CD4-positive, alpha-beta T cell treated with Interleukin-17A for 4 hours (primary cell): ENCODE measurements at places on chromosomes 6 and 20.

- DNase-seq = no peak
These were observed 158.2 kb upstream of the SUPT3H start for GRCh38 chr6:45535933-45536332.

DNA sequence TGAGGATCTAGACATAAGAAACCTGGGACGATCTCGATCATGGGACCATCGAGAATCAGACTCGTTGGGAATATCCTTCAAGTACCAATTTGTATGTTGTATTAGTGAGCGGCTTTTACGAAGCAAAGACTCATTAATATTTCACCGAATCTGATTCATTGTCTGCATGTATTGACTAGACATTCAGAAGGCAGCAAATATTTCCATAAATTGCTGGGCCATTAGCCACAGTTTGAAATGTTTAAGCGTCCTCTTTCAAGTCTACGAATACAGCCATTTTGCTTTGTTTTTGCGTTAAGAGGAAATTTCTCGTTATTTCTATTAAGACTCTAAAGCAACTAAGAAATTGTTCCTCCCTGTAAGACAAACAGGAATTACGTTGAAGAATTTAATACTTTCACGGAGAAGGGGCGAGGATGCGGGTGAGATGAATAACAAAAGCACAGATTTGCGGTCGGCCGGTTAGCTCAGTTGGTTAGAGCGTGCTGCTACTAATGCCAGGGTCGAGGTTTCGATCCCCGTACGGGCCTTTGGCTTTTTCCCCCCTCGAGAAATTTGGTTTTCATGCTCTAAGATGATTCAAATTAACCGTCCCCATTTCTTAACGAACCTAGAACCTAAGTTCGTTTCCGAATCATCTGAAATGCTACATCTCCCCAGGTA is 18.5 kb downstream of the POM121L2 start:
- no peak for DNase-seq

- no peak for DNase-seq
These were observed 40.0 kb downstream of the PHIP start for GRCh38 chr6:79038061-79038460.

DNA sequence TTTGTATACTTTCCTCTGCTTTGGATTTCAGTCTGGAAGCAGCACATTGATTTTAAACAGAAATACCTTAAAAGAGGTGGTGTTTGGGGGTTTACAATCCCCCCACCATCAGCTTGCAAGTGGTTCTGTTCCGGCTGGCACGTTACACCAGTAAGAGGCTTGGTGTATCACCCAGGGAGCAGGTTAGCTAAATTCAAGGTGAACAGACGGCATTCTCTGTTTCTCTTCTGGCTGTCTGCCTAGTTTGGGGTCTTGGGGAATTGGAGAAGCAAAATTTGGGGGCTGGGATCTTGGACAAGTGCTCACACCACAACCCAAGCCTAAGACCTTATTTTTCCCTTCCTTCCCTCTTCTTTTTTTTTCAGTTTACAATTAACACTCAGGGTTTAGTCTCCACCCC is 7.5 kb upstream of the APCDD1L start:
- DNase-seq = no peak

DNA sequence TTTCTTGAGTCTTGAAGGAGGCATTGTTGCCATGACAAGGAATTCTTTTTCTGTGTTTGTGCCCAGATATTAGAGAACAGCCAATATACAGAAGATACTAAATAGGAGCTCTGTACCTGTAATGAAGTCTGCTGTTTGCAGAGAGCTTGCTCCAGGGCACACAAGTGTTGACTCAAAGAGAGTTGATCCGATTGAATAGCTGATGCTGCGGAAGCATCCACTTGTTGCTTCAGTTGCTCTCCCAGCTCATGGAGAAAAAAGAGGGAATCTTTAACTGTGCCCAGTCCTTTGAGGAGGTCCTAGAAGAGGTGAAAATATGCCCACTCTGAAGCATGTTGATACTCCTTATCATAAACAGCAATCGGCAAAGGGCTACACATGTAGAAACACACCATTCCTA is 411.4 kb downstream of the ESR1 start:
- DNase-seq = no peak

DNA sequence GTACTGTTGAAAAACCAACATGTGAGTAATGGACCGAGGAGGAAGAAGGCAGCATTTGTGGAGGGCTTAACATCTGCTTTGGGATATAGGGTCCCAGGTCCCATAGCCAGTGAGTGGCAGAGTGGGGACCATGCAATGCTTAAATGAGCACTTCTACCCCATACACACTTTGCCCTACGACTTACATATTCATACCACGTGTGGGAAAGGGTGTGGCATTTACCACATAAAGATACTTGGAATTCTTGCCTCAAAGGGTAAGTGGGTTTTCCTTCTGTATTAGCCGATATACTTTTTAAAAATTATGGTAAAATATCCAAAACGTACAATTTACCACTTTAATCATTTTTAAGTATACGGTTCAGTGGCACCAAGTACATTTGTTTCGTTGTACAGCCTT is 199.3 kb downstream of the BACH2 start:
- no peak for DNase-seq

- no peak for DNase-seq
These were observed 4.8 kb downstream of the PPP1R10 start for GRCh38 chr6:30612213-30612612.

DNA sequence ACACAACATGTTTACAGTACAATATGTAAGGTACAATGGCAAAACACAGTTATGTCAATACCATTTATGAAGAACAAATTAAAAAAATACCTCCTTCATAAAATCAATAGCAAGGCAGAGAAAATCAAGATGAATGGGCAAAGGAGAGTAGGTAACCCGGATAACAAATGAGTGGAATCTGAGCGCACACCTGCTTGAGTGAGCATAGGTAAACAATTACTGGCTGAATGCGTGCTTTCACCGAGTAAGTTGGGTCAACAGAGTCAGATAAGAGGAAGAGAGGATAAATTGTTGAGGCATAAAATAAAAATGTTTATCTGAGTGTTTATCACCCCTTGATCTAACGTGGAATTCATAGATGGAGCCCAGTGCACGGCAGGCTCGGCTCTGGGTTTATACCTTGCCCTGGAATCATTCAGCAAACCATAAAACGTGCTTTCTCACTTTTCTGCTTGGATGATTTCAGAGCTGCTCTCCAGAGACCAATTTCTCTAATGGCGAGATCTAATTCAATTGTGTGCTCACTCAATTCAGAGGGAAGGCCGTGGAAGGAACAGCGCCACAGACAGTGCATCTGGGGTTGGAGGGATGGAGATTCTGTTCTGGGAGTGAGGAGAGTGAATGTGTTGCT is 224.8 kb upstream of the MAP3K7 start:
- DNase-seq = no peak

DNA sequence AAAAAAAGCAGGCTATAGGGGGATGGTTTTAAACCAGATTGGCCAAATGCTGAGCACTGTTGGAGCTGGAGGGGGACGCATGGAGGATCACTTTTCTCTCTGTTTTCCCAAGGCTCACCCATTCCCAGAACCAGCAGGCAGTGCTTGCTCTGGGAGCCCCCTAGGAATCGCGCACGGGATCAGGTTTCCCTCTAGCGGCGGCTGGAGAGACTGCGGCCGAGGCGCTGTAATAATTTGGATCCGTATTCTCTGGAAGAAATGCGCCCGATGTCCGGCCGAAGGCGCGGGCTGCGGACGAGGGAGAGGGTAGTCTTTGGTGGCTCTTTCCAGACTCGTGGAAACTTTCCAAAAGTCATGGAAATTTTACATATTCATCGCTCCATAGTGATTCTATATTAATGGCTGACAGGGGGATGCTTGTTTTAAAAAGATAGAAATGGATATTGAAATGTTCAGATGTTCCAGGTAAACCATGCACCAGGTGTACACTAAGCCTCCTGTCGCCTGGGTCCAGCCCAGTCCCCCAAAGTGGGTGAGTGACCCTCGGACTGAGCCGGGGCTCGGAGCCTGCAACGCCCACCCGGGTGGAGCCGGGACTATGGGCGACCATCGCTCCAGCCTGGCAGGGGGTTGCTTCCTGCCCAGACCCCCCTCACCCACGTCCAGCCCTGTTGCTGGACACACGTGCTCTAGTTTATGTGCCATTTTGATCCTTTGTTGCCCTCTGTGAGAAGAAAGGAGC is 78.7 kb upstream of the PHACTR3 start:
- peak; percentile 18 for DNase-seq

GRCh38 chr6:63372951-63373533 is 53.3 kb upstream of the LGSN start:
- no peak for DNase-seq

DNA sequence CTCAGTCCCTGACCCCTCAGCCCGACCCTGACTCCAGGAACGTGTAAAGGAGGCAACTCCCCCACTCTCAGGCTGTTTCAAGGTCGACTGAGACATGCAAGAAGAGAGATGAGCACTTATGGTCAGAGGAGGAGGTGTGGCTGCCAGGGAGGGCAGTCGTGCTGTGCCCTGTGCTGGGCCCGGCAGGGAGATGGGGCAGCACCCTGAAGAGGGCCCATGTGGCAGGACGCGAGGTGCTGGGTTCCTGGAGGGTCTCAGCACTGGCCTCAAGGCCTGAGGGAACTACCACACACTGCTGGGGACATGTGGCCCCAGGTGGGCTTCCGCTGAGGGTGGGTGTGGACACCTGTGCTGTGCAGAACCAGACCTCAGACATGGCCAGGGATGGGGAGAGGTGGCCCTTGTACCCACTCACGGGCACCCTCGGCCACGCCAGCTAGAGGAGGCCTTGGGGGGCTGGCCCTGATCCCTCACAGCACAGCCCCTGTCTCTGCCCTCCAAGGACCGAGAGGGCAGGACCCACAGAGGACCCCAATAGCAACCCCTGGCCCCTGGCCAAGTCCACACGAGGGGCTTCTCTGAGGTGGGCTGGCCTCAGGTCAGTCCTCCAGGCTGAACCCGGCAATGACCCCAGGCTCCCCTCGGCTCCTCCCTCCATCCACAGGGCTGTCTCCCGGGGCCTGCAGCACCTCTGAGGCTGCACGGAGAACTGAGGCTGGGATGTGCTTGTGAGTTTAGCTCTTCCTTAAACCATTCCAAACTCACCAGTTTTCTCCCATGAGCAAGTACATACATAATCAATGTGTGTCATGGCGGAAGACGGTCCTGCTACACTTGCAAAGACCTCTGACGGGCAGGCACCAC is 8.7 kb downstream of the SLC2A4RG start:
- DNase-seq = no peak

- DNase-seq = no peak
These were observed 2.5 kb upstream of the ULBP2 start for GRCh38 chr6:149939356-149939648.

DNA sequence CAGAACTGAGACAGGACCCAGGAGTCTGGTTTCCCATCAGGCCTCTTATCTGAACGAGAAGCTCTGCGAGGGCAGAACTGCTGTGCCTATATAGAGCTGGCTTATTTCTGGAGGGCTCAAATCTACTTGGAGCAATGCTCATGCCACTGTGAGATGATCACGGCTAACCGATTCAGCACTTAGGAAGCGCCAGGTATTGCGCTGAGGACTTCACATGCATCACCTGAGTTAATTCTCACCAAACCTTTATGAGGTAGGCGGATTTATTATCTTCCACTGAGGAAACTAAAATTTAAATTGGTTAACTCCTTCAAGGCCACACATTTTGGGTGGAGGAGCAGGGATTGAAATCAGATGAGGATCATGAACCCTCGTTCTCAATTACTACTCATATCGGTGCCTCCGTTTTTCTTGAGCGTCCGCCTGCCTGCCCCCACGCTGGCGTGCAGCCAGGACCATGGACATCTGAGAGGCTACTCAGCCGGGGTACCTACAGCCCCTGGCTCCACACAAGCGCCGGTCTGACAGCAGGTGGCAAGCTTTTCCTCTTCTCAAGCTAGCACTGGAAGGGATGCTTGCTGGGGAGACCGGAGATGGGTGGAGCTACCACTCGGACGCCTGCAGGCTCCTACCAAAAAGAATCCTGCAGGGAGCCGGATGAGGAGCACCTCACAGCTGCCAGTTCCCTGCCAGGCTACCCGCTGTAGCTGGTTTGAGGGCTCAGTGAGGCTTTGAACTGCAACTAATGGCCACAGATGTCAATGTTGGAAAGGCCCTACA is 1.0 kb upstream of the PCIF1 start:
- DNase-seq = peak; percentile 76
